Glomerular endothelial cell (primary cell): ENCODE measurements at places on chromosomes 1 and 21. TPM values are rescaled to one million over a fixed set of nuclear protein-coding genes. Genes with fewer than 3 reads are reported as not detected.

- DNase-seq: no peak
These were observed 188.9 kb downstream of the NRIP1 start for GRCh38 chr21:14875704-14876523.

WDR64 gene
- not detected in 2 replicates for total RNA-seq

- no peak for DNase-seq
These were observed 1.7 kb upstream of the RIPK4 start for GRCh38 chr21:41768437-41769042.

ZNF695 gene
- 0.87 and 2.3 TPM in 2 replicates for total RNA-seq

GNG4 gene
- 0.70 TPM in 1 of 2 replicates, not detected in the other for total RNA-seq

CATSPERE gene
- total RNA-seq: 0.58 and 2.3 TPM in 2 replicates

GRCh38 chr1:1624443-1625403 lies 7.2 kb upstream of the MMP23B start:
- DNase-seq: no peak

F13B gene
- not detected in 2 replicates for total RNA-seq

PLA2G2F gene
- not detected in 2 replicates for total RNA-seq

- no peak for DNase-seq
These were observed 57.5 kb upstream of the PLPPR5 start for GRCh38 chr1:99062192-99062591.

- no peak for DNase-seq
These were observed 47.1 kb upstream of the TLR5 start for GRCh38 chr1:223189903-223190724.

DNA sequence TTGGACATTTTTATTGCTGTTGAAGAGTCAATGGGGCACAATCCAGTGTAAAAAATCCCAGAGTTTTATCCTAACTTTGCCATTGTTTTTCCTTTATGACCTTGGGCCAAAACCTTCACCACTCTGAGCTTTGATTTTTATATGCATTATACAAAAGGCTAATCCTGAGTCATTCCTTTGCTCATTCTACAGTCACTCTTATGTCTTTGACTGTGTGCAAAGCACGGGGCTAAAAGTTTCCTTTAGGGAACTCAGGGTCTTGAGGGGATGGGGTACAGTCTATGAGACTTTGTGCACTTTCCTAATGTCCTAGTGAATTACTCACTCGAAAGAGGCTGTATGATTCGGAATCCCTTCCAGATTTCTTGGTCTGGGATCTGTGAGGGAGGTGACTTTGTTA lies 543.2 kb upstream of the CAMK1G start:
- no peak for DNase-seq

ALDH4A1 gene
- 14.8 and 28.0 TPM in 2 replicates for total RNA-seq

FCGR2B gene
- total RNA-seq: not detected in 2 replicates

CD5L gene
- not detected in 2 replicates for total RNA-seq

DNA sequence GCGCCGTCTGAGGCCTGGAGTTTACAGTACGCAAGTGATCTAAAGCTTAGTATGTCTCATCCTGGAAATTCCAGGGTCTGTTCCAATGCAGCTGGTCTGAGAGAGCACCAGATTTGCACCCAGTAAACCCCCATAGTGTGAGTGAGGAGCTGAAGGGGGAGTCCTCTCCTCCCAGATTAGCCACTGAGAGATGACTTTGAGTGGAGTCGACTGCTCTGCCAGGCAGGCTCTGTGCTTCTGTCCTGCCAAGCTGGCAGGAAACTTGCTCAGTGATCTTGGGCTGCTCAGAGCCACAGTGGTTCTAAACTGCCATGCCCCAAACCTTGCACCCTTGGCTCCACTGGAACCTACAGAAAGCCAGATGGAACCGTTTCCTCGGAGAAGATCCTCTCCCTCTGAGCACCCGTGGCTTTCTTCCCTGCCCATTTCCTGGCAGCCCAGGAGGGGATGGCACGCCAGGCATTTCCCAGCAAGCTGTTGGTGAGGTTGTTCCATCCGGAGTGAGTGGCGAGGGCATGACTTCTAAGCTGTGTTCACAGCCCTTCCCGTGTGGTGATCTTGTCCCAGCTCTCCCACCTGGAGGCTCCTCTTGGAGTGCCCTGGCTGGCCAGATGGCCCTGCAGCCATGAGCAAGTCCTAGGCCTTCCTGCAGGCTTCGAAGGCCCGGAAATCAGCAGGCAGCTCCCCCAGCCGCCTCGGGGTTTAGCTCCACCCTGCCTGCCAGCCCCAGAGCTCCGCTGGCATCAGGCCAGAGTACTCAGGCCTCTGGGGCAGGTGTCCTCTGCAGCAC lies 125.9 kb upstream of the VAMP3 start:
- DNase-seq: no peak

LCE3E gene
- total RNA-seq: not detected in 2 replicates

- no peak for DNase-seq
These were observed 443.8 kb downstream of the PRDM2 start for GRCh38 chr1:14143777-14144176.

MRPS15 gene
- total RNA-seq: 59.2 and 82.6 TPM in 2 replicates

GRCh38 chr1:92504291-92505014 lies 17.7 kb upstream of the GFI1 start:
- DNase-seq: no peak

- DNase-seq: no peak
These were observed 44.5 kb downstream of the KIRREL1 start for GRCh38 chr1:158037866-158038359.

DNA sequence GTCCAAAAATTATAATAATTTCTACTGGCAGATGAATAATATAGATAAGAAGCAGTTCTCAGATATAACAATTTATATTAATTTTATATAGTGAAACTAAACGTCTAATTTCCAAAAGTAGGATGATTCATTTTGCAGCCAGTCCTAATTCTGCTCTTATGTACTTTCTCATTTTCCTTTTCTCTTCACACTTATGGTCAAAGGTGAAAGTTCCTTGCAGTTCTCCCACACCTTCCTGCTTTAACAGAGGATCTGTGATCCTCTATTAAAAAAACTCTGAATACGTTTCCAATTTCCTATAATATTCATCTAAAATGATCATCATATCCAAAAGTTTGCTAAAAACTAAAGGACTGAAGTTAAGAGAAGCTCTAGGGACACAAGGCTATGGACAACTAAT lies 78.5 kb downstream of the KIFAP3 start:
- DNase-seq: no peak

RBP7 gene
- 0.68 TPM in 1 of 2 replicates, not detected in the other for total RNA-seq

FAM72D gene
- 0.48 and 1.1 TPM in 2 replicates for total RNA-seq

DNA sequence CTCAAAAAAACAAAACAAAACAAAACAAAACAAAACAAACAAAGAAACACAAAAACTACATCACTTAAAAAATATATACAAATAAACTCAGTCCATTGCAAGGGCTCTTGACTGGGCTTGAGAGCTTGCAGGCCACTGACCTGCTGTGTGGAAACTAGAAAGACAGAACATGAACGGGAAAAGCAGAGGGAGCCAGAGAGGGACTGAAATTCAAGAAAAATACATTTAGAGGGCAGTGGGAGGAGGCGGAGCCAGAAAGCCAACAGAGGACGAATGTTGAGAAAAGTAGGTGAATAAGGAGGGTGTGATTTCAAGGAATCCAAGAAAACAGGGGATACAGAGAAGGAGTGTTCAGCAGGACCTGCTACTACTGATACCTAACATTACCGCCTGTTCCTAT lies 41.4 kb upstream of the PLA2G2C start:
- no peak for DNase-seq

SPATA1 gene
- total RNA-seq: 7.2 TPM in 1 of 2 replicates, not detected in the other

GRCh38 chr1:179337942-179338560 lies 27.7 kb upstream of the AXDND1 start:
- no peak for DNase-seq

FBLIM1 gene
- total RNA-seq: 191 and 231 TPM in 2 replicates

GRCh38 chr1:30318413-30318812 lies 405.0 kb downstream of the MATN1 start:
- no peak for DNase-seq

- no peak for DNase-seq
These were observed 67.7 kb upstream of the RAB4A start for GRCh38 chr1:229203030-229203751.

BCL10 gene
- 66.5 and 87.8 TPM in 2 replicates for total RNA-seq

GRCh38 chr1:31505911-31506497 lies 70.3 kb upstream of the TINAGL1 start:
- DNase-seq: no peak

DNA sequence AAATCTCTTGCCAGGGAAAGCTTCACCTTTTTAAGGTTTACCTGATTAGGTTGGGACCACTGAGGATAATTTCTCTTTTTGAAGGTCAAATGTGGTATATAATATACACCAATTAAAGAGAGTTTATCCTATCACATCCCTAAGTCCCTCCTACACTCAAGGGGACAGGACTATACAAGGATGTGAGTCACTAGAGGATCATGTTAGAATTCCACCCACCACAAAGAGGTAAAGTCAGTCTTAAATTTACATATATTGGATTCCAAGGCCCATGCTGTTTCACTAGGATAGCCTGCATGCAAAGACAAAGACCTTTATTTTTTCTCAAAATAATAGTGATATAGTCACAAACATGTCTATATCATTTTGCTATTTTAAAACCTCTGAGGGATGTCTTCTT lies 164.4 kb downstream of the GIPC2 start:
- DNase-seq: no peak

GRCh38 chr1:227726924-227727599 lies 8.0 kb downstream of the JMJD4 start:
- DNase-seq: no peak

ARTN gene
- 0.88 TPM in 1 of 2 replicates, not detected in the other for total RNA-seq

DNA sequence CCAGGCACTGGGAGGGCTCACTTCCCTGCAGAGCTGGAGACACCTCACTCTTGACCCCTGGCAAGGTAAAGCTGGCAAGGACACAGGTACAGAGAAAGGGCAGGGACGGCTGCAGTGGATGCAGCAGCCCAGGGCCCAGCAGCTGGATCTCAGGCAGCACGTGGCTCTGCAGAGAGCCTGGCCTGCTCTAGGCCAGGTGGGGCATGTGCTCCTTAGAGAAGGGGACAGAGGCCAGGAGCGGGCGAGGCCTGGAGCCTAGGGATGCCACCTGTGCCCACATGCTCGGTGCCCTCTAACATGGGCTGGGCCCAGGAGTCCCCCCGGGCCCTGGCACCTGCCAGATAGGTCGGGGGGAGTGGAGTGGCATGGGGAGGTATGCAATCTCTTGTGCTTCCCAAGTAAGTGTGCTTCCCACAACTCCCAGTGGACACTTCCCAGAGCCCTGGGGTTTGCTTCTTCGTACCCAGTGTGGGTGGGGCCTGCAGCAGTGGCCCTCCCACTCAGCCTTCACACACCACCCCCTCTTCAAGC lies 30.0 kb downstream of the WNT3A start:
- DNase-seq: no peak

PBX1 gene
- 8.7 and 11.5 TPM in 2 replicates for total RNA-seq

- no peak for DNase-seq
These were observed 1.9 kb upstream of the MYOC start for GRCh38 chr1:171654201-171654941.

GRCh38 chr1:61692155-61692800 lies 32.7 kb downstream of the TM2D1 start:
- DNase-seq: no peak

DNA sequence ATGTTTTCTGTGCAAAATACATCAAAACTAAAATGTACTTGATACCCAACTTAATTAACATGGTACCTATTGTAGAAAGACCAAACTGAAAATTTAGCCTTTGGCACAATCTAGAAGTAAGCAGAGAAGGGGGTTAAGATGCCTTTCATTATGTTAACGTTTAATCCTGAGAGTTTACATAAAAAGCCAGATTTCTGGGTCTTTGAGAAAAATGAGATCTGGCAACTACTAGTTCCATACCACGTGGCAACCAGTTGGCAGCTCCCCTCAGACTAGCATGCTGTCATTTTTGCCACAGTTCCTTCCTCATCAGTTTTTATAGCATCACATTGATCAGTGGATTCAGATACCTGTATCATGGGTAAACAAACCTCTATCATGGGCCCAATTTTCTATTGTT lies 1.5 kb downstream of the RO60 start:
- no peak for DNase-seq

GRCh38 chr1:110872745-110873720 lies at the start of gene CD53:
Gene CD53, plus strand, starts transcription at chr1:110873148. Its CDS starts 18,261 bp downstream, at chr1:110891409.
- no peak for DNase-seq

GRCh38 chr1:227763246-227764018 lies 28.2 kb downstream of the SNAP47 start:
- no peak for DNase-seq

PGLYRP3 gene
- total RNA-seq: not detected in 2 replicates

GRCh38 chr1:227362039-227362438 lies 43.7 kb upstream of the CDC42BPA start:
- no peak for DNase-seq

GRCh38 chr1:191350938-191351337 lies 807.3 kb upstream of the RGS18 start:
- DNase-seq: no peak

ELF3 gene
- total RNA-seq: 0.58 and 1.4 TPM in 2 replicates

- no peak for DNase-seq
These were observed 125.5 kb downstream of the PTPN14 start for GRCh38 chr1:214425716-214426425.

- no peak for DNase-seq
These were observed 10.6 kb downstream of the S100A6 start for GRCh38 chr1:153525088-153525728.
